HT1080 (cell line): ENCODE measurements at places on chromosomes 13 and 19.

DNA sequence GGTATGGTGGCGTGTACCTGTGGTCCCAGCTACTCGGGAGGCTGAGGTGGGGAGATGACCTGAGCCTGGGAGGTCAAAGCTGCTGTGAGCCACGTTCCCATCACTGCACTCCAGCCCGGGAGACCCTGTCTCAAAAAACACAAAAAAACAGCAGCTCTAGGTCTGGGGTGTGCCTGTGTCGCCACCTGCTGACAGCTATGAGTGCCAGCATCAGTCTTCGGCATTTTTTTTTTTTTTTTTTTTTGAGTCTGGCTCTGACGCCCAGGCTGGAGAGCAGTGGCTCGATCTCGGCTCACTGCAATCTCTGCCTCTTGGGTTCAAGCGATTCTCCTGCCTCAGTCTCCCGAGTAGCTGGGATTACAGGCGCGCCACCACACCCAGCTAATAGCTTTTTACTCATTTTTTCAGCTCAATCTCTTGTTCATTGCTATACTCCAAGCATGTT is 10.1 kb downstream of the AP2S1 start:
- DNase-seq: peak; percentile 77

DNA sequence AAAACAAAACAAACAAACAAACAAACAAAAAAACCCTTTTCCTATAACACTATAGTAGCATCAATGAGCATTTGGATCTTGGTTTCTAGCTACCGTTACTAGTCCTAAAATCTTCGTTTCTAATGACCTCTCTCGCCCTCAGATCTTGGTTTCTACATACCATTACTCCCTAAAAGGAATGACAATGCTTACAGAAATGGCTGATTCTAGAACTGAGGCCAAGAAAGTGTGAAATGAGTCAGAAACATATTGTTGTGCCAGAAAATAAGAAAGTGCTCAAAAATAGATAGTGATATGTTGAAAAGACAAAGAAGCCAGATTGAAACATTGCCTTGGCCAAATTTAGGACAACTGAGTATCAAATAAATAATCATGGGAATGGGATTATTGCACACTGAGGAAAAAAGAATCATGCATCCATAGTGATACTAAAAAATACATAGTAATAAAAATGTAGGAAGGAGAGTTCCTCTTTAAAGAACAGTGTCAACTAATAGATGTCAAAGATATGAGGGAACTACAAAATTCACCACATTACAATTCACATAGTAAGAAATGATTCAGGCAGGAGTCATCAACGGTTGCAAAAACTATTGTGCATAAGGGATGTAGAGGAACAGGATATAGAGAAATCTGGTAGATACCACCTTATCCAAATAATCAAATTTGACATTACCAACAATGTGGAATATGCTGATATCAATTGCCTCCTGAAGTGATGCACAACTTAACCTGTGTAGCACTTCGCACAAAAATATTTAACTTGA is 386.6 kb downstream of the DIAPH3 start:
- peak; percentile 89 for DNase-seq

- peak; percentile 63 for DNase-seq
Measured at GRCh38 chr13:104984296-104984818, 1551.1 kb downstream of the EFNB2 start.

GRCh38 chr19:35656700-35657099 is 8.6 kb downstream of the COX6B1 start:
- DNase-seq: no peak

- peak; percentile 50 for DNase-seq
Measured at GRCh38 chr13:98889419-98890085, 88.3 kb downstream of the DOCK9 start.

- no peak for DNase-seq
Measured at GRCh38 chr13:93418398-93418797, 191.8 kb downstream of the GPC6 start.

DNA sequence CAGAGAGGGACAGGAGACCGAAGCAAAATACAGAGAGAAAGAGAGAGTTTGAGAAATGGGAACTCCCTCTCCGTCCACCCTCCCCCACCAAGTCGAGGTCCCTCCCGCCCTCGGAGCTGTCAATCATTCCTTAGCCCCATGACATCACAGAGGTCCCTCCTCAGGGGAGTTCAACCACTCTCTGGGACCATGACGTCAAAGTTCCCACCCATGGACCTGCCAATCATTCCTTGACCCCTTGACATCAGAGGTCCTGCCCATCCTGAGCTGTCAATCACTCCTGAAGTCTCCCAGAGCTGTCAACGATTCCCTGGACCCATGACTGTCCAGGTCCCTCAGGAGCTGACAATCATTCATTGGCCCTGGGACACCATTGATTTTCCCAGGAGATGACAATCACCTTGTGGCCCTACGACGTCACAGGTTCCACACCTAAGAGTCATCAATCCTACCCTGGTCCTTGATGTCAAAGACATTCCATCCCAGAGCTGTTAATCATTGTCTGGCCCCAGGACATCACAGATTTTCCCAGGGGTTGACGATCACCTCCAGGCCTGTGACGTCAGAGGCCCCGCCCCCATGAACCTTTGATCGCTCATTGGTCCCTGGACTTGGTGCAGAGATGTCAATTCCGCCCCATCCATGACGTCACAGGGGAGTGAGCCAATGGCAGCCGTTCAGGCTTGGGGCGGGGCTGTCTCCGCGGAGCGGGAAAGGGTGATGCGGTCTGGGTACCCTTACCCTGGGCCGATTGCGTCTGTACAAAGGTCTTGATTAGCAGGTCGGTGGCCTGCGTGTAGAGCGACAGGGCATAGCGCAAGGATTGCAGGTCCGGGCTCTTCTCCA is 61.7 kb downstream of the COLGALT1 start:
- DNase-seq: no peak

- DNase-seq: peak; percentile 65
Measured at GRCh38 chr19:50679177-50680125, 30.2 kb downstream of the C19orf81 start.

- DNase-seq: no peak
Measured at GRCh38 chr19:14035706-14036105, 4.1 kb downstream of the IL27RA start.

- no peak for DNase-seq
Measured at GRCh38 chr13:110170020-110170790, 136.8 kb downstream of the COL4A1 start.

DNA sequence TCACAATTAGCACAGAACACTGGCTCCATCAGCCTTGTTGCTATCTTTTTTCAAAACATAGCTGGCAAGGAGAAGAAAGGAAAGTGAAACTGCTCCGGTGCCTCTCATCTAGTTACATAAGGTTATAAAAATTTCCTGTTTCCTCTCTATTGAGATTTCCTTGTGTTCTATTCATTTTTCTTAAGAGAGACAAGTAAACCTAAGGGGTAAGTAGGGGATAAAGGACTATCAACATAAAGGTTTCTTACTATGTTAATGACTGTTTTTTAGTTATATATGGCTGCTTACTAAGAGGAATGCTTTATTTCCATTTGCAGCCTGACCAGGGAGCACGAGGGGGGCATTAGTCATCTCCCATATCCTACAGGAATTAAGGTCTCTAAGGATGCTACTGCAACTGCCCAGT is 73.2 kb upstream of the MLNR start:
- peak; percentile 69 for DNase-seq

- DNase-seq: no peak
Measured at GRCh38 chr19:15449620-15450527, at the start of gene WIZ. WIZ (minus strand) TSS chr19:15449956; CDS start chr19:15448307, 1,649 bp downstream.

GRCh38 chr19:14890643-14891379 is 4.9 kb upstream of the OR7A17 start:
- DNase-seq: no peak

- no peak for DNase-seq
Measured at GRCh38 chr13:19955873-19956559, 2.5 kb upstream of the ZMYM2 start.

DNA sequence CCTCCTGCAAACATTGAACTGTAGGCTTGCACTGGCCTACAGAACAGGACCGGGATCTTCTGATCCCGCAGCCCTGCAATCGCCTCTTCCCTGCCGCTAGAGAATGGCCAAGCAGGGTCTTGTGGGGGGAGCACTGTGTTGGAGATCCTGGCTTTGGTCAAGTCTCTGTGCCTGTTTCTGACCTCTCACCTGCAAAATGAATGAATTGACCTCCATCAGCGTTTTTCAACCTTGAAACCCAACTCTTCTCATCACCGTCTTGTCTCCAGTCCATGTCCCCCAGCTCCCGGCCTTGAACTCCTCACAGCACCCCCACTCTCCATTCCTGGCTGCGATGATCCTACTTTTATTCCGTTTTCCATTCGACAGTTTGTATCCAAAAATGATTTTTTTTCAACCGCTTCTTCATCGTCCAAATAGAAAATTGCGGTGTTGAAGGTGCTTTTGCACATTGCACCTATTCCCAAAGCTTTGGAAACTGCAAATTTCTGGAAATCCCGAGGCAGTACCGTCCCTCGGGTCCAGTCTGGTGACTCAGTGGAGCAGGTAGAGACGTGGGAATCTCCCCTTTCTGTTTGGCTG is 2.0 kb downstream of the MYO9B start:
- no peak for DNase-seq

DNA sequence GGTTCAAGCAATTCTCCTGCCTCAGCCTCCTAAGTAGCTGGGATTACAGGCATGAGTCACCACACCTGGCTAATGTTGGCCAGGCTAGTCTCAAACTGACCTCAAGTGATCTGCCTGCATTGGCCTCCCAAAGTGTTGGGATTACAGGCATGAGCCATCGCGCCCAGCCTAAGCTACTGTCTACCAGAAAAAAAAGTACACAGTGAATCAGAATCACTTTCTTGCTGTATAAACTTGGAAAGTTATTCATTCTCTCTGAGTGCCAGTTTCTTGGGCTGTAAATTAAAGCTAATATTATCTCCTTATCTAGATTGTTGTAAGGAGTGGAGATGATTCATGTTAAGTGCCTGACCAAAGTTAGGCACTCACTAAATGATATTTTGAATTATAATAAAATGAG is 242.8 kb downstream of the ENOX1 start:
- peak; percentile 61 for DNase-seq

DNA sequence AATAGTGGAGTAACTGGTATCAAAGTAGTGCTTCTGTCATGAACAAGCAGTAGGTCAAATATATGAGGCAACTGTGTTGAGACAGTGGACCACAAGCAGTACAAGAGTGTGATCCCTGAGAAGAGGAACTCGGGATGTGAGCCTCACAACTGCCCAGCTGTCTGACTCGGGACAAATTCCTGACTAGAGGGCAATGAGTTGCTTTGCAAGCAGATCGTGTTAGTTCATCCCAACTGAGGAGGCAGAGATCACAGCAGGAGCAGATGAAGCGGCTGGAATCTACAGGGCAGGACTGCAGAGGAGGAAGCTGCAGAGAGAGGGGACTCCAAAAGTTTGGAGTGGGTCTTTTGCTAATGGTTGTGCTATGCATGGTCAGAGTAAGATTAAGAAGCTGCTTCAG is 741.1 kb downstream of the DIAPH3 start:
- no peak for DNase-seq

DNA sequence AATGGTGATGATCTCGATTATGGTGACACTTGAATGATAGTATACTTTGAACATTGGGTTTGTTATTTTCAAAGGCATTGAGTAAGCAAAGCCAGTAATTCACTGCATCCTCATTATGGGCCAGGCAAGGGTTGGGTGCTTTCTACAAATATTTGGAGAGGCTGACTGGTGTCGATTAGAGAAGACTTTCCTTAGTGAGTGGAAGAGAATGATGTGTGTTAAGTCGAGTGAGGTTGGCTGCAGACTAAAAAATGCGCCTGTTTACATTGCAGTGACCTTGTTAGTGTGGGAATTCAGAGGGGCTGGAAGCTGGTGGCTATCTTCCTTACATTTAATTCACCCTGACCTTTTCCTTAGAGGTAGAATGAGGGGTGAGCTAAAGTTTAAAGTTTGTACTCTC is 22.4 kb upstream of the RNF113B start:
- no peak for DNase-seq

DNA sequence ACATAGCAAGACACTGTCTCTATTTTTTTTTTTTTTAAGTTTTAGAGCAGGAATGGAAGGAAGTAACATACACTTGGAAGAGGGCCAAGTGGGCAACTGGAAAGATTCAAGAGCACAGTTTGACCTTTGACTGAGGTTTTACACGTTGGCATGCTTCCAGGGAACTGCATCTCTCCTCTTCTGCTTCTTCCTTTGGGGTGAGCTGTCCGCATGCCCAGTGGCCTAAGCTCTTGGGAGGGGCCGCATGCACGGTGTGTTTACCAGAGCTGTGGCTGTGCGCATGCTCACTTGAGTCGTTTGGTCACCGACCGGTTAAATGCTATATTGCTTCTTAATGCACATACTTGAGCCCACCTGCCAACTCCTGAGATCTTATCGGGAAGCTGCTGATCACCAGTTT is 727.7 kb downstream of the UQCRFS1 start:
- peak; percentile 5 for DNase-seq

DNA sequence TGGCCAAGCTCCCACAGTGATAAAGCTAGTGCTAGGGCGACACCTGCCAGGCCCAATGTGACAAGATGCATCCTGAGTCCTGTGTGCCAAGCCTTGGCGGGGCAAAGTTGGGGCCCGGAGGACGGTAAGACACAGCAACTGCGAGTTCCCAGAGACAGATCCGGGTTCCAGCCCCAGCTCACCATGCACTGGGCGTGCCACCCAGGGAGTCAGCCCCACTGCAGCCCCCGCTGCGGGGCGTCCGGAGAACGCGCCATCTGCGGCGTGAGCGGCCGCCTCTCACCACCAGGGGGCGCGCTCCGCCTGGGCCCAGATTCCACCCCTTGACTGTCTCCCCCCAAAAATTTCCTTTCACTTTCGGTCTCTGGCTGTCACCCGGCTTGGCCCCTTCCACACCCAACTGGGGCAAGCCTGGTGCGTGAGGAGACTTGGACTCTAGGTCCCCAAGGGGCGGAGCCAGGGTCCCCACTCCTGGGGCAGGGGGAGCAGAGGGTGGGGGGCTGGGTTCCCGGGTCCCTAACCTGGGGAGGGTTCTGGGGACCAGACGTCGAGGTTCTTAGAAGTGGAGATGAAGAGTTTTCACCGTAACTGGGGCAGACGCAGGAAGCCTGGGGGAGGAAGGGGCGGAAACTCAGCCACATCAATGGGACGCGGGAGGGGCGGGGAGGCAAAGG is at the start of gene FLT3LG:
TSS of gene FLT3LG (plus strand) at position 348 of the 674 bp plus-strand sequence. CDS start 425 bp downstream, outside the sequence.
- peak; percentile 78 for DNase-seq

DNA sequence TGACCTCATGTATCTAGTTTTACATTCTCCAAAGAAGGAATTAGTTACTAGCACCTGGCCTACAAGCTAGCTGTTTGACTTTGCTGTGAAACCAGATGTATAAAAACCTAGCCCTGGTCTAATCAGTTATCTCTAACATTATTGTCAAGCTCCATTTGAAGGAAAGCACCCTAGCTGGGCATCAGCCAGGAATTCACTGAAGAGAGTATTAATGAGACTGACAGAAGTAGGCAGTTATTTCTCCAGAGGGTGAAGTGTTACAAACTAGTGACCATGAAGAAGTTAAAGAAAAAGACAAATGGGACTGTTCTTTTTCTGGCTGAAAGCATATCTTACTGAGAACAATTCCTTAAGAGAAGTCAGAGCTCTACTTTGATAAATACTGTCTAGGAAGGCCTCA is 2529.3 kb upstream of the PCDH20 start:
- DNase-seq: no peak

GRCh38 chr13:40191186-40191980 is 475.1 kb downstream of the FOXO1 start:
- DNase-seq: no peak

- no peak for DNase-seq
Measured at GRCh38 chr13:95255072-95255732, 46.0 kb downstream of the ABCC4 start.

GRCh38 chr19:15671237-15671821 is 1.6 kb upstream of the CYP4F12 start:
- DNase-seq: no peak
